ENCODE measurements at places on chromosomes 12 and 14. TPM values are rescaled to one million over a fixed set of nuclear protein-coding genes. Genes with fewer than 3 reads are reported as not detected.

GPR84 gene
- not detected for total RNA-seq

DNA sequence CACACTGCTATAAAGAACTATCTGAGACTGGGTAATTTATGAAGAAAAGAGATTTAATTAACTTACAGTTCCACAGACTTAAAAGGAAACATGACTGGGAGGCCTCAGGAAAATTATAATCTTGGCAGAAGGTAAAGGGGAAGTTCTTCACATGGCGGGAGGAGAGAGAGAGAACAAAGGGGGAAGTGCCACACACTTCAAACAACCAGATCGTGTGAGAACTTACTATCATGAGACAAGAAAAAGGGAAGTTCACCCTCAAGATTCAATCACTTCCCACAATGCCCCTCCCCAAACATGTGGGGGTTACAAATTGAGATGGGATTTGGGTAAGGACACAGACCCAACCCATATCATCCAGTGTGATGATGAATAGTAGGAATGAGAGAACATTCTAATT lies 366.5 kb downstream of the LRFN5 start:
- no peak for DNase-seq

- DNase-seq: no peak
Observed at GRCh38 chr14:93669632-93670031, 118.7 kb downstream of the PRIMA1 start.

DNA sequence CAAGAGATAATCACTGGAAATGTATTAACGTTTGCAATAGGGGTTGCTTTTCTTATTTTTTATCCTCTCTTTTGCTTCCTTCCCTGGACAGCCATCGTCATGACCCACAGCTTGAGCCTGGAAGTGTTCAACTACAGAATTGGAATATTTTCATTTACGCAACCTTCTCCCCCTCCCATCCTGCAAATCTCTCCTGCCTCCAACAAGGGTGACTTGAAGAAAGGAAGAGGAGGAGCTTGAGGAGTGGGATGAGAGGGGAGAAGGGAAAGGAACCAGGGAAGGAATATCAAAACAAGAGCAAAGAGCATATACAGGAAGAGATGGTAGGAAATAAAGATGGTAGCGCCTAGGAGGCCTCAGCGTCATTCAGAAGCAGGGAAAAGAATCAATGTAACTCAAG lies 1.6 kb upstream of the MANSC4 start:
- no peak for DNase-seq

GRCh38 chr14:64937821-64938193 lies 4.7 kb downstream of the GPX2 start:
- no peak for DNase-seq

DNA sequence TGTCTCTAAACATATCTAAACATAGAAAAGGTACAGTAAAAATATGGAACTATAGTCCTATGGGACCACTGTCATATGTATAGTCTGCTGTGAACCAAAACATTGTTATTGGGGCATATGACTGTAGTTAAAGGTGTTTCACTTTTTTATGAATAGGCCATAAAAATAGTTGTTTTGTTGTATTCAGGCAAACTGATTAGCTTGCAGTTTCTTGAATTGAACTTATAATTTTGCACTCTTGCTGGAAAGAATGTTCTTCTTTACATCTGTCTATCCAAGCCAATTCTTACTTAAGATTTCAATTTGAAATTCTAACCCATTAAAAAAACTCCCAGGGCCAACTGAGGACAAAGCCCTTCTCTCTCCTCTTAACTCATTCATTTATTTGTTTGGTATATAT lies 234.1 kb downstream of the NOVA1 start:
- no peak for DNase-seq

Measured in Panc1 (cell line).